ENCODE measurements at places on chromosomes 12 and 14. TPM values are rescaled to one million over a fixed set of nuclear protein-coding genes. Genes with fewer than 3 reads are reported as not detected.

The STYK1 gene
- total RNA-seq = not detected

DNA sequence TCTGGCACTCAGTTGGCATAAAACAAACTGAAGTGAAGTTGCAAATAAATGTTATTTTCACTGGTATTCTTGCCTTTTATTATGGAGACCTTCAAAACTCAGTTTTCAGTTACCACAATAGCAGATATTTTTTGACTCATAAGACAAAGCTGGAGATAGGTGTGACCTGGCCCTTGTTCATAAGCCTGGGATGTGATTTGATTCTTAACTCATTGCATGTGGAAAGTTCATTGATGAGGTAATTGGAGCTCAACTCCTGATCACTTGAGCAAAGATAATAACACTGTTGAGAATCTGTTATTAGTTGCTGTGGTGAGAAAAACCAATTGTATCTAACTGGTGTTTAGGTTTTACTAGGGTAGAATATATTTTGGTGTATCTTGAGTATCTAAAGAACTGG lies 105.1 kb downstream of the AEBP2 start:
- no peak for DNase-seq

- DNase-seq = no peak
Observed at GRCh38 chr14:39984323-39984722, 552.1 kb upstream of the FBXO33 start.

DNA sequence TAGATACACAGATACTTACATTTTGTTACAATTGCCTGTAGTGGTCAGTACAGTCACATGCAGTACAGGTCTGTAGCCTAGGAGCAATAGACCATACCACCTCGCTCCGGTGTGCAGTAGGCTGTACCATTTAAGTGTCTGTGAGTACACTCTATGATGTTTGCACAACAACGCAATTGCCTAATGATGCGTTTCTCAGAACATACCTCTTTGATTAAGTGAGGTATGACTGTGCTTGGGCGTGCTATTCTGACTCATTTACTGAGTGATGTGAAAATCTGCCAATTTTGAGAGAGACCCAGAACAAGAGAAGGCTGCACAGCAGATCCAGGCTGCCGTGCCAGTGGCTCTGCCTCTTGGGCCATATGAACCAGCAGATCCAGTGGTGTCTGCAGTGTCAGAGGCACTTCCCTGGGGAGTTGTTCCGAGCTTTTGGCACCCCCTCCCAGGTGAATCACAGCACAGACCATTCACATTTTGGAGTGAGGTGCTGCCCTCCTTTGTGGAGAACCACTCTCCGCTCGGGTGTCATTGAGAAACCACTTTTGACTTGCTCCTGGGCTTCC lies 20.4 kb downstream of the DLK1 start:
- DNase-seq = no peak

DNA sequence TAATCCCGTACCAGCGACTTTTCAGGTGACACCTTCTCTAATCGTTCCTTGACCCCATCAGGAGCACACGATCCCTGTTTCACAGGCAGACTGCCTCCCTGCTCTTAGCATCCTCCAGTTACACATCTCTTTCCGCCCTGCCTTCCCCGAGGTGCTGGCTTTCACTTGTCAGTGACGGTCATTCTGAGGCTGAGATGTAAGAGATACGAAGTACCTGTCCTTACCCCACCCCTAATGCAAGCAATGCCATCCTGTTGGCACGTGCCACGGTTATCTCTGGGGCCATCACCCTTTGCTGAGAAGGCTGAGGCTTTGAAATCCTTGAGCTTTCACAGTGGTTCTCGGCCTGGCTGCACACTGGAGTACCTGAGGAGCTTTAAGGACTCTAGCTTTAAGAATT lies 24.4 kb downstream of the B4GALNT3 start:
- no peak for DNase-seq

DNA sequence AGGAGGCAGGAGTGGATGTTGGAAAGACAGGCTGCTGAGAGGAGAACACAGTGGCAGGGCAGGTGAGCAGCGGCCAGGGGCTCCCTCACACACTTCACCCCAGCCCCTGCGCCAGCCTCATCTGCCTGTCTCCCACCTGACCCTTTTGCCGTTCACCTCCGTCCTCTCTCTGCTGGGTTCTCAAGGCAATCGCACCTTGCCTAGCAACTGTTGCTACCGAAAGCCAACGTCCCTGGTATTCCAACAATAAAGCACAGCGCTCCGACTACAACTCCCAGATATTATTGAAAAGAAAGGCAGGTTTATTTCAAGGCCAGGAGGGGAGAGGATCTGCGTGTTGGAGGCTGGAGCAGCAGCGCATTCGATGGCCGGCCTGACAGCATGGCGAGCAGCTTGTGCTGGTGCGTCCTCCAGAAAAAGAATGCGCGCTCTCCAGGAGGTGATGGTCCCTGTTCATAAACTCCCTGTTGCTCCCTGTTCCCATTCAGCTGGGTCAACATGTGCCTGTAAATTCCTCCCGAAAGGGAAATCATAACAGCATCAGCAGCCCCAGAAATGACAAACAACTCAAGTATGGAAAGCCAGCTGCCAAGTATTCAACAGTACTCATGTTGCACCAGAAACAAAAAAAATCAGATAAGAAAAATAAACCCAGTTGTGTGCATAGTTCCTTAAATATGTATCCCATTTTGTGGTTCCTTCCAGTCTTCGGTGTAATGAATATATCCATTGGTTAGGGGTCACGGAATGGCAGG lies 153.0 kb upstream of the DIO3 start:
- no peak for DNase-seq

DNA sequence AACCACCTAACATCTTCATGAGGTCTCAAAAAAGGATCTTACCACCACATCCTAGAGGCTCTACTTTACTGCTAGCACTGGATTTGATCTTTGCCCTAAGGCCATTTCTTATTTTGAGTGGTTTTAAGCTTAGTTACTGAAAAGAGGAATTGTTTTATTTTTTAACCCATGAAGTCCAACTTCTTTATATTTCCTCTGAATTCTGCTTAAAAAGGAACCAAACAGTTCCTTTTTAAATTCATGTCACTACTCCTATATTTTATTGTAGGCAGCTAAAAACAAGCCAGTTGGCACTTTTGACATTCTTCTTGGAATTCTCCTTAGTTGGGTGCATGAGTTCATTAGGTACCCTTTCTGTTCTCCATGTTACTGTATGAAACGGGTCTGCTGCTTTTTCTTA lies 76.4 kb downstream of the FGD4 start:
- DNase-seq = no peak

GRCh38 chr12:84696281-84696680 lies 216.3 kb downstream of the SLC6A15 start:
- no peak for DNase-seq

- no peak for DNase-seq
Observed at GRCh38 chr14:29262979-29263378, 496.4 kb downstream of the FOXG1 start.

DNA sequence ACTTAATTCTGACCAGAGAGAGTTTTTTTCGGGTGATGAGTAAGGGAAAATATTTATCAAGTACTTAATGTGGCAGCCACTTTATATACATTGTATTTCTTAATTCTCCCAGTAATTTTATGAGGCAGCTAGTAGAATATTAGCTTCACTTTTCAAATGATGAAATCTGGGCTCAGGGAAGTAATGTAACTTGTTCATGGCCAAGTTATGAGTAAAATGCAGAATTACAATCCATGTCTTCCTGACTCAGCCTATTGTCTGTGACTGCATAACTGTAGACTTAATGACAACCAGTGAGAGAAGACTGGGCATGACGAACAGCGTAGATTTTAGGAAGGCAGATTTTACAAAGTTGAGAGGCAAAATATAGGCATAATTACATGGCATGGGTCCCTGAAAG lies 106.7 kb upstream of the MIS18BP1 start:
- DNase-seq = no peak

GRCh38 chr12:40976546-40976945 lies 211.6 kb upstream of the PDZRN4 start:
- no peak for DNase-seq

GRCh38 chr12:123948401-123948795 lies 24.2 kb downstream of the CCDC92 start:
- no peak for DNase-seq

GRCh38 chr14:77311217-77311616 lies 9.5 kb downstream of the POMT2 start:
- no peak for DNase-seq

GRCh38 chr14:38110258-38110657 lies 97.4 kb upstream of the SSTR1 start:
- no peak for DNase-seq

DNA sequence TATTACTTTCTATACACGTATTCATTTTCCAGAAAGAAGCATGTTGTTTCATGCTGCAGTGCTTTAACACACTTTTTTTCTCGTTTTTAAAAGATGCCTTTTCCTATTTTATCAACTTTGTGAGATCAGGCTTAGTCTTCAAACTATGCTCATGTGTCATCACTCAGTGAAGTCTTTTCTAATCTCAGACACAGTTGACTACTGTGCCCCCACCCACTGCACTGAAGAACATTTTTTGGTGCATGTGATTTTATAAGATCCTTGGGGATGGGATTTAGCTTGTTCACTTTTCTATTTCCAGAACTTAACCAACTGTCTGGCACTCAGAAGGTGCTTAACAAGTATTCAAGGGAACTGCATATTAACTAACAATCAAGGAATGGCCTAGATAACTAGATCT lies 85.5 kb downstream of the CDK17 start:
- no peak for DNase-seq

The PPFIA2 gene
- 0.69 TPM for total RNA-seq

DNA sequence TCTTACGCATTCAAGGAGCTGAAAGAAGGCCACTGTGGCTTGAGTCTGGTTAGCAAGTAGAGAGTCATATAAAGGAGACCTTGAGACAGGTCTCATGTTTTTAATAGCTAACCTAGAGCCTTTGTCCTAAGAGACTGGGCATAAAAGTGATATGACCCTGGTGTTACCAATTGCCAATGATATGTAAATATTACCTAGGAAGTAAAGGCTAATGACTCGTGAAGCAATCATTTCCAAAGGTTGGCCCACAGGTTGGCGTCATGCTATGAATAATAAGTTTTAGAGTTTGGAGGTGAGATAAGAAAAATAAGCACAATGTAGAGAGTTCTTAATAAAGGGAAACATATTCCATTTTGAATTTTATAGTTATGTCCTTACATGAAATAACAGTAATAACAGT lies 116.6 kb upstream of the PLEKHA5 start:
- DNase-seq = no peak

DNA sequence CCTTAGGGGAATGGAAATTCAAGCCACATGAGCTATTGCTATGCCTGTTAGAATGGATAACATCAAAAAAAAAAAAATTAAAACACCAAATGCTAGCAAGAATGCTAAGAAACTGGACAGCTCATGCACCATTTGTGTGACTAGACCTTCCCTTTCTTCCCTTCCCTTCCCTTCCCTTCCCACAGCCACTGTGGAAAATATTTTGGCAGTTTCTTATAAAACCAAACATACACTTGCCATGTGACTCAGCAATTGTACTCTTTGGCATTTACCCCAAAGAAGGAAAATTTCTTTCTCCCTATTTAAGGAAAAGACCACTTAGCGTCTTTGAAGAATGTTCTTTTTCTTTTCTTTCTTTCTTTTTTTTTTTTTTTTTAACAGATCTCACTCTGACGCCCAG lies 49.1 kb upstream of the FKBP4 start:
- DNase-seq = no peak

The KRT71 gene
- not detected for total RNA-seq

GRCh38 chr12:124621296-124621660 lies 53.9 kb upstream of the NCOR2 start:
- DNase-seq = no peak

DNA sequence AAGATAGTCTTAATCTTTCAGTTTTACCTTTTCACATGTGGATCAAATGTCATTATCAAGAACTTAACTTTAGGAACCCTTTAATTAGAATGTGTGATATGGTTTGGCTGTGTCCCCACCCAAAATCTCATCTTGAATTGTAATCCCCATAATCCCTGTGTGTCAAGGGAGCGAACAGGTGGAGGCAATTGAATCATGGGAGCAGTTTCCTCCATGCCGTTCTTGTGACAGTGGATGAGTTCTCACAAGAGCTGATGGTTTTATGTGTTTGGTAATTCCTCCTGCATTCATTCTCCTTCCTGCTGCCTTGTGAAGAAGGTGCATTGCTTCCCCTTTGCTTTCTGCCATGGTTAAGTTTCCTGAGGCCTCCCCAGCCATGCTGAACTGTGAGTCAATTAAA lies 160.6 kb downstream of the MON2 start:
- no peak for DNase-seq

GRCh38 chr12:71010143-71010479 lies 89.6 kb upstream of the PTPRR start:
- DNase-seq = no peak

The CMKLR1 gene
- 21.0 TPM for total RNA-seq

The GAS2L3 gene
- total RNA-seq = 2.9 TPM

GRCh38 chr12:41634091-41634490 lies 446.0 kb downstream of the PDZRN4 start:
- no peak for DNase-seq

The ASCL1 gene
- total RNA-seq = not detected

The BCL2L14 gene
- total RNA-seq = not detected

The NFATC4 gene
- total RNA-seq = 23.1 TPM

DNA sequence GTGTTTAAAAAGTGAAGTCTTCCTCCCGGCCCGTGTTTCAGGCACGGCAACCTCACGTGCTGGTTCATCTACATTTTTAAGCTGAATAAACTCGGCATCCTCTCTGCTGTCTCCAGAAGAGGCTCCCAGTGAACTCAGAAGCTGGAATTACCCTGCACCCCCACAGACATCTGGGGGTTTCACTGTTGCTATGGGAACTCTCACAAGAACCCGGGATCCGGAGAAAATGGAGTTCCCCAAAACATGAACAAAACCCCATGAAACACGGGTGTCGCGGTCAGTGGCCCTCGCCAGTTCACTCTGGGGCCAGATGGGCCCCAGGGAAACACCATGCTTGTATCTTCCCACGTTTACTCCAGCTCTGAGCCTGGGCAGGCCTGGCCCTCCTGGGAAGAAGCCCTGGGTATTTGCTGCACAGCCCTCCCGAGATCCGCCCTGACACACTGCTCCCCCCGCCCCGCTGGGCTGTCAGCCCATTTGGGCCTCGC lies 143.7 kb downstream of the PIWIL1 start:
- DNase-seq = no peak

- DNase-seq = no peak
Observed at GRCh38 chr12:10668526-10668925, 5.3 kb downstream of the STYK1 start.

The EID3 gene
- total RNA-seq = 26.3 TPM

DNA sequence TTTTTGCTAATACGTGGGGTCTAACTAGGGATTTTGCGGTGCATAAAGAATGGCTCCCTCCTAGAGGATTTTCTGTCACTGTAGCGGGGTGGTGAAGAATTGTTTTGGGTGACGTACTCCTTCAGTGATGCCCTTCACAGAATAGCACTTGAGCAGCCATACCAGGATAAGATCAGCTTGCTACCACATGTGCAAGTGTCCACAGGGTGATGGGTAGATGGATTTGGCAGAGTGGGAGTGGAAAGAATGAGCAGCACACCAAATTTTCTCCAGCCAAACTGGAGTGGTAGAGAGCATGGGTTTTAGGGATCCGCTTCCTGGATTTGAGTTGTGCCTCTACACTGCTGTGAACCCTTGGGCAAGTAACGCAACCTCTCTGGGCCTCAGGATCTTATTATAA lies 2.3 kb downstream of the TCP11L2 start:
- no peak for DNase-seq

- no peak for DNase-seq
Observed at GRCh38 chr14:77186911-77187648, 5.5 kb downstream of the TMEM63C start.

The TSPAN11 gene
- total RNA-seq = 1.4 TPM

The PPP4R4 gene
- total RNA-seq = 0.25 TPM

The TSPAN19 gene
- not detected for total RNA-seq

GRCh38 chr14:61652526-61653262 lies 42.6 kb upstream of the HIF1A start:
- DNase-seq = no peak

All from omental fat pad (tissue), 4 donors.